ENCODE measurements at places on chromosomes 7 and 10.

GRCh38 chr10:4990217-4990616, 13.4 kb downstream of the AKR1C2 start:
- no peak for DNase-seq

- peak; percentile 45 for DNase-seq
Observed at GRCh38 chr7:27840313-27840712, 100.4 kb downstream of the TAX1BP1 start.

- no peak for DNase-seq
Observed at GRCh38 chr7:84137812-84138211, 56.8 kb downstream of the SEMA3A start.

- DNase-seq, result no peak
Observed at GRCh38 chr10:102621443-102622325, 22.6 kb upstream of the TRIM8 start.

DNA sequence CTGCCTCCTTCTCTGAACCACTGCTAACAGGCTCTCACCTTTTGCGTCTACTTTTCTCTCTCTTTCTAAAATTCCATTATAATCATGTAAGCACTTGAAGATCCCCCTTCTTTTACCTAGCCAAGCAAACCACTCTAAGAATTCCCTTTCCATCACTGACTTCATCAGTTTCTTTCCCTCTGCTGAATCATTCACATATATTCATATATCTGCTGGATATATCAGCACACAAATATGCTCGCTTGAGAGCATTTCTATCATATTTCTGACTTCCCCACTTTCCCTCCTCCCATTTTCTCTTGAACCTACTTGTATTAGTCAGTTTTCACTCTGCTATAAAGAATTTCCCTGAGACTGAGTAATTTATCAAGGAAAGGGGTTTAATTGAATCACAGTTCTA, 84.2 kb upstream of the LRRN3 start:
- DNase-seq, result no peak

- no peak for DNase-seq
Observed at GRCh38 chr10:58322072-58322834, 12.6 kb upstream of the UBE2D1 start.

- no peak for DNase-seq
Observed at GRCh38 chr10:27620430-27621397, 116.6 kb downstream of the RAB18 start.

- no peak for DNase-seq
Observed at GRCh38 chr7:151705636-151706276, 171.2 kb downstream of the PRKAG2 start.

GRCh38 chr10:3198900-3199299, 26.3 kb upstream of the PITRM1 start:
- DNase-seq, result no peak

GRCh38 chr10:113520261-113520660, 32.6 kb upstream of the HABP2 start:
- DNase-seq, result no peak

- DNase-seq, result no peak
Observed at GRCh38 chr10:76492678-76493472, 1061.5 kb downstream of the LRMDA start.

GRCh38 chr7:51702673-51703072, 386.1 kb upstream of the COBL start:
- DNase-seq, result no peak

DNA sequence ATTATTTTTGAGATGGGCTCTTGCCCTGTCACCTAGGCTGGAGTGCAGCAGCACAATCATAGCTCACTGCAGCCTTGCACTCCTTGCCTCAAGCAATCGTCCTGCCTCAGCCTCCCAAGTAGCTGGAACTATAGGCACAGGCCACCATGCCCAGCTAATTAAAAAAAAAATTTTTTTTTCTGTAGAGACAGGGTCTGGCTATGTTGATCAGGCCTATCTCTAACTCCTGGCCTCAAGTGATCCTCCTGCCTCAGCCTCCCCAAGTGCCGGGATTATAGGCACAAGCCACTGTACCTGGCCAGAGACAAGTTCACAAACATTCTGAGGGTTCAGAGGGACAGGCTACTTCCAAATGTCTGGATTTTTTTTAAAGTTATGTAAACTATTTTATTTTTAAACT, 32.1 kb upstream of the PURB start:
- DNase-seq, result no peak

DNA sequence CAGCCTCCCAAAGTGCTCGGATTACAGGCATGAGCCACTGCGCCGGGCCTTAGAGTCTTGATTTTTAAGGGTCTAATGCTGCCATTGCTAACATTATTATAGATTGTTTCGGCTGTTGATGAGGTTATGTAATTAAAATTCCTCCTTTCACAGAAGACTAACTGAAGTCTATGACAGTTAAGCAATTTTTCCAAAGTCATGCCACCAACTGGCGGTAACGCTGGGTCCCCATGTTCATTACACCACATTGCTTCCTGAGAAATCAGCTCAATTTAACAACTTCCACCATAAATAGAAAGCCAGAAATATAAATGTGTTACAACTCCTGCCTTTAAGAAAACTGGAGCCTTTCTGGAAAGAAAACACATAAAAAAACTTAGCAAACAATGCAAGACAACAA, 3.5 kb downstream of the ERLIN1 start:
- DNase-seq, result no peak

DNA sequence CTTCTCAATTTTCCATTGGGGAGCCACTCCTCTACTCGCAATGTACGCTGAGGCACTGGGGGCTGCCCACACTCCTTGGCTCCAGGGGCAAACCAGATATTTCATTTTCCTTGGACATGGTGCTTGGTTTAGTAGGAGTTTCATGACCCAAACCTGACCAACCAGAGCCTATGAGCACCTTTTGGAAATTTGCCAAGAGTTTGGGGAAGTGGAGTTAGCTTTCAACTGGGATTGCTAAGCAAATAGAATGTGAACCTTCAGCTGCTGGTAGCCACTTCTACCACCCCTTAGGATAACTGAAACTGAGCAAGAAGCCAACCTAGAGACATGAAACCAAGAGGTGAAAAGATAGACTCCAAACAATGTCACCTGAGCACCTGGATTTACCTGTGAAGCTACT, 74.9 kb upstream of the COL13A1 start:
- no peak for DNase-seq

DNA sequence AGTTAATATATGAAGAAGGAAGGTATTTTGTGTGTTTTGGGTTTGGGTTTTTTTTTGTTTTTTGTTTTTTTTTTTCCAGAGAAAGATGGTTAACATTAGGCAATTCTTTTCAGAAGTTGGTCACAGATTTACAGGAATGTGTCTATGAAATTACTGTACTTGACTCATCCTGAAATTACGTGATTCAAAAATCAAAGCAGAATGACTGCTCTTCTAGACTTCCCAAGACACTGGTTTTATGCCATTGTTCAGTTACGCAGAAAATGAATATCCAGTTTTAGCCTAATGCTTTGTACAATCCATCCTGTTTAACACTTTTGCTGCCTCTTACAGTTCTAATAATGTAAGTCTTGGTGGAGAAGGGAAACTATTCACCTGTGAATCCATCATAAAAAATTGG, 39.7 kb upstream of the CELF2 start:
- no peak for DNase-seq

- DNase-seq, result no peak
Observed at GRCh38 chr7:116528008-116528789, 3.4 kb downstream of the CAV1 start.

DNA sequence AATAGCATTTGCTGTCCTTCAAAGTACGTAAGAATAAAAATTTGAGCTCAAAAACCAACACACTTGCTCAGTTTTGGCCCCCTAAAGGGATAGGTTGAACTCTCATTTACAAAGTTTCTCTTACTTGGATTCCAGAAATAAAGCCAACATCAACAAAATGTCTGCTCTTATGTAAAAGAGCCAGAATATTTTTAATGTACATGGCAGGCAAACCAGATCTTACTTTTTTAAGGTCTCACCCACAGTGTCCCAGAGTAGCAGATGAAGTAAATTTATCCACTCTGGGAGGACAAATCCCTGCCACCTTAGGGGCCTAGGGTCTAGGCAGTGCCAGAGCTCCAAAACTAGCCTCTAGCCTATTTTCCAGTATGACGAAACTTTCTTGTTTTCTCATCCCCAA, 159.6 kb downstream of the SKAP2 start:
- DNase-seq, result no peak

- DNase-seq, result no peak
Observed at GRCh38 chr10:13329565-13329964, 18.5 kb downstream of the SEPHS1 start.

DNA sequence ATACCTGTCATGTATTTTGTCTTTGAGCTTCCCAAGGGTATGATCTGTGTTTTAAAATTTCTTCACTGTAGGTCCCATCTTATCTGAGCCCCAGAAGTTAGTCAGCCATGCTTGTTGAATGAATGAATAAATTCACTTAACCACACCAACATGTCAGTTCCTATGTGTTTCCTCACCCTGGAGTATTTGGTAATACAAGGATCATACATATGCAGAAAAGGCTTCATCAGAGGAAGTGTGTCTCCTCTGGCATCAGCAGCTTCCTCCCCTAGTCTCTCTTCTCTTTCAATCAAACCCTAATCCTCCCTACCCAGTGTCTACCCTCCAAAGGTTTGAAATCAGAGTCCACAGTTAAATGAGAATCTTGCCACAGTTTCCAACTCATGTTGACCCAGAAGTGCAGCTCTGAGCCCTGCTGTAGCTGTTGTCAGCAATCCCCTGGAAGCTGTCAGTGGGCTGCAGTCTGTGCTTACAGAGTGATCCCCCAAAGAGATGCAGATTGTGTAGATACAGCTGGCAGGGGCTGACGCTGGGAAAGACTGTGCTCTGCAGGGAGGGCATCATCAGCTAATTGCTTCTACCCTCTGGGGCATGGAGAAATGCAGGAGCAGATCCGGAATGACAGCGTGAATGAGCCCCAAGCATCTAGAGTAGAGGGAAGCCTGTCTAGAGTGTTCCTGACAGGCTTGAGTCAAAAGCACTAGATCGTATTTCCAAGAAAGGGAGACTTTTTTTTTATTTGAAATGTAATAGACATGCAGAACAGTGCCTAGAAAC, 105.0 kb upstream of the WDR11 start:
- DNase-seq, result no peak

GRCh38 chr10:26931223-26931622, 70.5 kb upstream of the ABI1 start:
- DNase-seq, result no peak

GRCh38 chr7:135743907-135744731, 4.5 kb downstream of the FAM180A start:
- no peak for DNase-seq

DNA sequence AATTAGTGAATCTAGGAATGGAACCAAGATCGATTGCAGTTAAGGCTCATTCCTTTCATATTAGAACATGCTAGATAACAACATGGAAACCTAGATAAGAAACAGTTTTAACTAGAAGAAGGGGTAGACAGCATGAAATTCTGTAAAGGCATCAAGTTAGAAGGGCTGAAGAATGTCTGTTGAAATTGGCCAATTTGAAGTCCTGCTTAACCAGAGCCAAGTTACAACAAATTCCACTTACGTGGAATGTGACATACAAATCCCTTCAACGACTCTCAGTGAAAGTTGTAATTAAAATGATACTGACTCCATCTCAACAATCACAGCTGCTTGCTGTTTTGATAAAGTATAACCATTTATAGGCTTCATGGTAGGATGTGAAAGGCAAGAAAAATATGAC, 1065.7 kb downstream of the DNAJB9 start:
- DNase-seq, result no peak

DNA sequence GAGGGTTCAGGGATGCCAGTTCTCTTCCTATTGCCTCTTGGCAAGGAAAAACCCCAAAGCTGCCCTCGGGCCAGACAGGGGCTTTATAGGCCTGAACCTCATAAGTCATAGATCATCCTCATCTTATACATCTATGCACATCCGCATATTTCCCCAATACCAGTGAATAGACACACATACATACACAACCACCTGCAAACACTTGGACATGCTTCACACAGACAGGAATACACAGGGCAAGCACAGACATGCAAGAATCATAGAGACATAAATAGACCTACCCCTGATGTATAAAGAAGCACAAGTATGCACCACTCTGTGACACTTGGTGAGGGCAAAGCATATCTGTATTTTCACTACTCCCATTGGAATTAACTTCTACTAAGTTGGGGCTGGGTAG, 30.7 kb downstream of the MBL2 start:
- DNase-seq, result no peak

DNA sequence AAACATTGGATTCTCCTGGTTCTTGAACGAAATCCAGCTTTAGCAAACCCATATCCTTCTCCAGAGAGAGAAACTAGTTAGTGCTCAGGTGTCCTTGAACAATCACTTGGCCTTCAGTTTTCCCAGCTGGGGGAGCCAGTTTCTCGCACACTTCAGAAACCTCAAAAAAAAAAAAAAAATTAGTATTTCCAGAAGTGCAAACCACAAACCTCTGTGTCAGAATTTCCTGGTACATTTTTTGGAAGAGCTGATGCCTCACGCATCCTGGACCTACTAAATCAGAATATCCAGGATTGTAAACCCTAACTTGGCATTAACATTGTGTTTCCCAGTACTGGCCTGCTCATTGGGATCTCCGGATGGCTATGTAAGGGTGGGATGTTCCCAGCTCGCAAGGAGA, 143.4 kb upstream of the EGR2 start:
- DNase-seq, result no peak

DNA sequence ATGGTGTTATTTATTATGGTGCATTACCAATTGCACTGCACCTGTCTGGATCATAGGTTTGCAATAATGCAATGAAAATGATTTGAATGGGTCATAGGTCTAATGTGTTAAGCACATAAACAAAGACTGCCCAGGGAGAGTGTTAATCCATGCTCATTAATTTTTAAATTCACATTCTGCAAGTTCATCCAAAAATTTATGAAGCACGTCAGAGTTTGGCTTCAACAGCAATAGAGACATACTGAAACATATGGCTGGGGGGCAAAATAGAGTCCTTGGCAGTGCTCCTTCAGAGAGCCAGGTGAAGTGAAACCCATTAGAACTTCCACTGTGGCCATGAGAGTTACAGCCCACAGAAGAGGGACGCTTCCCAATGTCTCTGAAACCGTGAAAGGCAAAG, 441.1 kb downstream of the POM121L12 start:
- DNase-seq, result no peak

- no peak for DNase-seq
Observed at GRCh38 chr10:71392292-71392691, 4.4 kb upstream of the CDH23 start.

DNA sequence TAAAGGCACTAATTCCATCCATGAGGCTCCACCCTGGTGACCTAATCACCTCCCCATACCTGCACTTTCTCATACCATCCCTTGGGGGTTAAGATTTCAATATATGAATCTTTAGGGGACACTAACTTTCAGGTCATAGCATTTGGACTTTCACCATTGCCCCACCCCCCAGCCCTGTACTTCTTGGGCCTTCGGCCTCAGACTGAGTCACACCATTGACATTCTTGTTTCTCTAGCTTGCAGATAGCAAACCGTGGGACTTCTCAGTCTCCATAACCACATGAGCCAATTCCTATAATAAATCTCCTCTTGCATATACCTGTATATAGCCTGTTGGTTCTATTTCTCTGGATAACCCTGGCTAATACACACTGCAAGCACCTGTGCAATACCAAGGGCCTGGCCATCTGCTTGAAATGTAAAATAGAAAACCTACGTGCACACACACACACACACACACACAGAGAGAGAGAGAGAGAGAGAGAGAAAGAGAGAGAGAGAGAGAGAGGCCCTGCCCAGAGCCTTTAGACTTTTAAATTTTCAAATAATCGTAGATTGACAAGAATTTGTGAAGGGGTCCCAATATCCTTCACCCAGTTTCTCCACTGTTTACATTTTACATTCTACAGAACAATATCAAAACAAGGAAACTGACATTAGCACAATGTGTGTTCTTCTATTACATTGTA, 25.3 kb downstream of the ANXA8 start:
- DNase-seq, result no peak
